ENCODE measurements at places on chromosomes 16 and 17.

DNA sequence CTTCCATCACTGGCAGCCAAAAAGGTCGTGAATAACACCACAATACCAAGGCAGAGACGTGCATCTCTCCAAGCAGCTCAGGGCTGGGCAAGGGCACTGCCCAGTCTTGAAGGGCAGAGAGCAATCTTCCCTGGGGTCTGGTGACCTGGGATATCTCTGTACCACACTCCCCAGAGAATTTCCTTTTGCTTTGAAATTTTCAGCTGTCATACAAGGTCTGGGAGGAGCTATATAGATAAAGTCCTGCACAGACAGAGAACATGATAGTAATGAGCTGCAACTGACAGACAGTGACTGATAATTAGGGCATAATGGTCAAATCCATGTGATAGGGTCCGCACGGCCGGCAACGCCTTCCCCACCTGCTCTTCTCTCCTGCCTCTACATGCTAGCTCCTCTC lies 68.2 kb downstream of the DYNLRB2 start:
- no peak for DNase-seq

GRCh38 chr16:50340578-50340977 lies 28.2 kb downstream of the BRD7 start:
- DNase-seq = no peak

DNA sequence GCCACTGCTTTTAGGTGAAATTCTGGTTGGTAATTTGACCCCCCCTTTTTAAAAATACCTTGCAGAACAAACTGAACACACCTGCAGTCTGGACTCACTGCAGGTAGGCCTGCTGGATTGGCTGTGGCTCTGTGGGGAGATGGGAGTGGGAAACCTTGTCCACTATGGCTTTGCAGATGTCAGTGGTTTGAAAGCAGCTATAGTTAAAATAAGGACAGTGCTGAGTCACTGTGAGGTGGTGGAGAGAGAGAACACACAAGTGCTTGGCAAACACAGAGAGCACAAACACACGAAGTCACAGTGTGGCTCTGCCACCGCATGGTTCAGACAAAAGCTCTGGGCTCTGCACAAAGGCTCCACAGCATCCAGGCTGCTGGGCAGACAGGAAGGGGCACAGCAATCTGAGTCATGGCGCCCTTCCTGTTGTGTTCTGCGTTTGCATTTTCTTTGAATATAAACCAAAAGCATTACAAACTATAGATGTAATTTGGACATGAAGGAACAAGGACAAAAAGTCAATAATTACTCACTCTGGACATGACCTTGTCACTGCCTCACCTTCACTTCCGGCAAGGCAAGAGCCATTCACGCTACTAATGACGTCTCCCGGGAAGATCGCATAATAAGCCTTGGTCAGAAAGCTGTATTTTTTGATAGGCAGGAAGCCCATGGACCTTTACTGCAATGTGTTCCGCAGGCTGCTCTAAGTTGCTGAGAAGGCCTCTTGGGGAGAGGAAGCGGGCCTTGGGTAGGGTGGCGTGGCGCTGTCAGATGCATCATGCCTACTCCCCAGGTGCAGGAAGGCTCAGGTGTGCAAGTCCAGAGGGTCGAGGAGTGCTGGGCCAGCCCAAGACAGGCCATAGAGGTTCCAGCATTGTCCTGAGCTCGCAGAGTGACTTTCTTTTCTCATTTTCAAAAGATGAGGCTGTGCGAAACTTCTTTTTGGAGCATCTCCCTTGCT lies 60.1 kb upstream of the MED9 start:
- peak; percentile 55 for DNase-seq

- no peak for DNase-seq
Observed at GRCh38 chr17:13643180-13643579, 41.5 kb upstream of the HS3ST3A1 start.

DNA sequence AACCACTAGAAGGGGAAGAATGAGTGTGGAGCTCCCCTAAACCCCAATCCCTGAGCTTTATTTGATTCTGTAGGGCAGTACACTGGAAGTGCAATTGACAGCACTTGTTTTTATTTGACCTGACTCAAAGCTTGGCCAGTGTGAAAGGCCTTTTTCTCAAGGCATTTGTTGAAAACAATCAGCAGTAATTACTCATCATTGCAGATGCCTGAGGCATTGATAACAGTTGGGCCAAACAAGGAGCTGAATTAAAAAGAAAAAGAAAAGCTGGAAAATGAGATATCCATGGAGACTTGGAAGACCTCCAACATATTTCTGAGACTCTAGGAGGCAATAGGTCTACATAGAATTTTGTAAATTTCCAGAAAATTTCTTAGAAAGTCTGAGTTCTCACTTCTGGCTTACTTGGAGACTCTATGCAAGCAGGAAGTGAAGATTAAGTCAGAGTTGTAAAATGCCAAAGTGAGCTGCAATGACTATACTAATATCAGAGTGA lies 200.8 kb upstream of the KCNJ16 start:
- DNase-seq = no peak

DNA sequence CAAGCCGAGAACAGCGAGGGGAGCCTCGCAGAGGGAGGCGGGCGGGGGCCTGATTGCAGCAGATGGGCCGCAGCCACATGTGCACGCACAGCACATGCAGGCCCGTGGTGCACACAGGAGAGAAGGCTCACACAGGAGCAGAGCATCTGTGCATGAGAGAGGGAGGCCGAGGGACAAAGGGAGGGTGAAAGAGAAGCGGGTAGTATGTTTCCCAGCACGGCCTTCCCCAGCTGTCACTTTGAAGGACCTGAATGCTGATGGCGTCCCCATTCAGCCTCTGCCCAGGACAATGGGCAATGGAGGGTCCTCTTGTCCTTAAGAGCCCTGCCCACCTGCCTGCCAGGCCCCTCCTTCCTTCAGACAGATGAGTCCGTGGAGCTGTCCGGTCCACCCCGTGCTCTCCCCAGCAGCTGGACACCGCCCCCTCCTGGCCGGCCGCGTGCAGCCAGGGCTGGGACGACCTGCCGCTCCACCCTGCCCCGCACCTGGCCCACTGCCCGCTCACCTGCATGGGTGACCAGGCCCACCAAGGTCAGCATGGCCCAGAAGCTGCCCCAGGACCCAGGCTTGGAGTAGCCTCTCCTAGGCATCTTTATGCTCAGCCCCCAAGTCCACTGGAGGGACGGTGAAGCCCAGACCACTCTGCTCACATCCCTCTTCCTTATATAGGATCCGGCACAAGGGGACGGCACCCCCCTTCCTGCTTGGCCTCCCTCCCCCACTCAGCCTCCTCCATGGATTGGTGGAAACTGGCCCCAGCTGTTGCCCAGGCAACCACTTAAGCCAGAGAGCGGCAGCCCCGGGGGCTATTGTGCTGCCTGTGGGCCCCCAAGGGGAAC lies at the start of gene BTBD17:
TSS of gene BTBD17 (minus strand) at position 639 of the 839 bp plus-strand sequence. CDS start at position 590, 49 bp downstream.
- peak; percentile 68 for DNase-seq

DNA sequence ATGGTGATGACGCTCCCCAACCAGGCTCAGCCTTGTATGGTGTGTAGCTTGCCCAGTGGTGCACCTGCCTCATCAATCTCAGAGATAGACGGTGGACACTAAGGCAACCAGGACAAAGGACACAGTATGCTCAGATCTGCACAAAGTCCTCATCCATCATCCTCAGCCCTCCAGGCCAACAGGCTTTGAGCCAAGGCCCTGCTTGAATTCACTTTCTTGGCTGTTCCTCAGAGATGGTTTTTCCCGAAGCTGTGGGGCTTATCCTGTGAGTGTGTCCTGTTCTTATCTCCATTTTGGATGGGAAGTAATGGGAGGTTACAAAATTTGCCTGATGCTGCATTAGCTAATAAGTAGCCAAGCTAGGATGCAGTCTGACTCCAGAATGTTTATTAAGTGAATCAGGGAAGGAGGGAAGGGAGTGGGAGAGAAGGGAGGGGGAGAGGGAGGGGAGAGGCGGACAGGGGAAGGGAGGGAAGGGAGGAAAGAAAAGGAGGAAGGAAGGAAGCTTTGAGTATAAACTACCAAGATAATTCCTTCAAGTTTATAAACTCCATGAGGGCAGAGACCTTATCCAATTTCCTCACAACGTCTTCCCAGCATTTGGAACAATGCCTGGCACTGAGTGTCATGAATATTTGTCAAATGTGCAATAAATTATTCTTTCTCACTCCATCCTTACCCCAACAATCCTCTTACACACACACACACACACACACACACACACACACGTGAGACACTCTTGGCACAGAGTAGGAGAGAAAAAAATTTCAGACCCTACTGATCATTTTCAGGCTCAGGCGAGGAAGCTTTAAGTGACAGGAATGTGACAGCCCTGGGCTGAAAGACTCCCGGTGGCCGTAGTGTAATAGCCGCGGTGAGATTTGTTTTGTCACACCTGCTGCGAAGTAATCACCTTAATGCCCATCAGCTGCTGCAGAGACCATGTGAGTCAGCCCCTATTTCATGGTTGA lies 84.3 kb downstream of the BMERB1 start:
- DNase-seq = no peak

DNA sequence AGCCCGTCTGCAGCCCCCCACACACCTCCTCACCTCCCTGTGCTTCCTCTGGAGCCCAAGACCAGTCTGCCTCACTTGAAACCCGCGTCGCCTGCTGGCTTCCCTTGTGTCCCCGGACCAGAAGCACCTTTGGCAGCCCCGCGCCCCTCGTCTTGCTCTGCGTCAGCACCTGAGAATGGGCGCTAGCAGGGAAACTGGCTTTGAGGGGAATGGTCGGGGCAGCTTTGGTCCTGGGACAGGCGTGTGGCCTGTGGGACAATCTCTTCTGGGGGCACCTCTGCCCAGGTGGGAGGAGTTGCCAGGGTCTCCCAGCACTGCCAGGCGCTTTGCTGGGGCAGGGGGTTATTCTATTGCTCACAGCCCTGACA lies 3.6 kb upstream of the MAFG start:
- no peak for DNase-seq

GRCh38 chr16:26524846-26525245 lies 541.9 kb upstream of the C16orf82 start:
- DNase-seq = no peak

DNA sequence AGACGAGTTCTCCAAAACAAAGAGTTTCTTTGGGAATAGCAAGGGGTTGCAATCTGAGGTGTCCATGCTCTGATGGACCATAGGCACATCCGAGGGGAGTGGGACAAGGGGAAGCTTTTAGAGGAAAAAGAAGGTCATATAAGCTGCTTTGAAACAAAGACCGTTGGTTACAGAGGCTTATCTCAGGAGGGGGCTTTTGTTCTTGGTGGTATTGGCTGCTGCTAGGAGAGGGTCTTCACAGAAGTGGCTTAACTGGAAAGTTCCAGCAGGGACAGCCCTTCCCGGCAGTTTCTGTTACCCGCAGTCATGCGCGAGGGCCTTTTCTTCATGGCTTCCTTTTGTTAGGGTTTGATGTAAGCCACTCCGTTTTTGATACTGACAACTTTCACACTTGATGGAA lies 76.0 kb downstream of the RAP1GAP2 start:
- DNase-seq = no peak

GRCh38 chr17:79815836-79816461 lies 19.1 kb upstream of the CBX8 start:
- DNase-seq = no peak

DNA sequence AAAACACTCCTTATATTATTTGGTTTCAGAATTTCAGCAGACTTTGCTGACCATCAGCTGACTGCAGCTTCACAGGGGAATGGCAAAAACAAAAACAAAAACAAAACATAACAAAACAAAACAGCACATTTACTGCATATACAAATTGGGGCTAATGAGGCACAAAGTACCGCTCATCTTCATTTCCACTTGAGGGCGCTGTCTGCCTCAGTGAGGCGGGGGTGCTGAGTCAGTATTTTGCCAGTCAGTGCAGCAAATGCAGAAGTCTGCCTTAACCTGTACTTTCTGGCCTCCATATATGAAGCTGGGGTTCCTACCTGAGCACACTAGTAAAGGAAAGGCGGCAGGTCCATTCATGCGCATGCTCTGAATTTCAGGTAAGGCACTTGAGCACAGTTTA lies 13.5 kb upstream of the DYNLRB2 start:
- no peak for DNase-seq

DNA sequence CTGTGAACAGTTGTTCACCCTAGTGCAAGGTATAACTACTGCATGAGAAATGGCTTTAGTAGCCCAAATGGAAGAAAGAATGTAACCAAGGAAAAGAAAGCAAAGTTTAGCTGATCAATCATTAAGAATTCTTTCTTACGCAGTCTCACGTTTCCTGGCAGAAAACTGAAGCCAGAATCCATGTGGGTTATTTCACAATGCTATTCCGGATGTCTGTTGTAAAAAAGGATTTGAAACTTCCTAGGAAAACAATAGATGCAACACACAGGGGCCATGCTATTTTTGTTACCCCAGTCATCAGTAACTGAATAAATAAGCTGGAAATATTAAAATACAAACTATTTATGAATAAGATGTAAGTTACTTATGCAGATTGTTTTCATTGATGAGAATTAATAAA lies 802.5 kb downstream of the CDH8 start:
- DNase-seq = no peak

All from midbrain (tissue), 1 donor.